CD4-positive, alpha-beta T cell treated with Interleukin-15 for 1 hour (primary cell): ENCODE measurements at places on chromosomes 13 and 19.

GRCh38 chr13:43331672-43332071 lies 308.3 kb downstream of the DNAJC15 start:
- no peak for DNase-seq

- no peak for DNase-seq
Measured at GRCh38 chr13:80048030-80048429, 292.9 kb downstream of the SPRY2 start.

GRCh38 chr13:39371706-39372105 lies 231.3 kb downstream of the LHFPL6 start:
- DNase-seq, result no peak

- DNase-seq, result no peak
Measured at GRCh38 chr13:113849546-113849945, 14.3 kb downstream of the GAS6 start.

GRCh38 chr13:91132786-91133185 lies 214.7 kb upstream of the MIR17HG start:
- DNase-seq, result no peak

DNA sequence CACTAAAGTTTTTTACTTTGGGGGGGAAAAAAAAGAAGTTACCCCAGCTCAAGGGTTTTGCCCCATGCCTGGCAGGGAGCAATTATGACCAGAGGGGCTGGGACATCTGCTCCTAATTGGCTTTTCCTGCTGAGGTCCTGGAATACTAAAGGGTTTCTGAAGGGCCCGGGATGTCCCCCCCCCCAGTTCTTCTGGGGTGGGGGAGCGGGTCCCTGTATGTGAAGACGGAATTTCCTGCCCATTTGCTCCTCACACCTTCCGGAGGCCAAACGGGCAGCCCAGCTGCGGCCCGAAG lies 1.1 kb upstream of the DLL3 start:
- no peak for DNase-seq

GRCh38 chr19:3862826-3863500 lies 5.9 kb downstream of the ZFR2 start:
- no peak for DNase-seq

GRCh38 chr19:51783372-51783771 lies 11.6 kb upstream of the FPR3 start:
- DNase-seq, result no peak

DNA sequence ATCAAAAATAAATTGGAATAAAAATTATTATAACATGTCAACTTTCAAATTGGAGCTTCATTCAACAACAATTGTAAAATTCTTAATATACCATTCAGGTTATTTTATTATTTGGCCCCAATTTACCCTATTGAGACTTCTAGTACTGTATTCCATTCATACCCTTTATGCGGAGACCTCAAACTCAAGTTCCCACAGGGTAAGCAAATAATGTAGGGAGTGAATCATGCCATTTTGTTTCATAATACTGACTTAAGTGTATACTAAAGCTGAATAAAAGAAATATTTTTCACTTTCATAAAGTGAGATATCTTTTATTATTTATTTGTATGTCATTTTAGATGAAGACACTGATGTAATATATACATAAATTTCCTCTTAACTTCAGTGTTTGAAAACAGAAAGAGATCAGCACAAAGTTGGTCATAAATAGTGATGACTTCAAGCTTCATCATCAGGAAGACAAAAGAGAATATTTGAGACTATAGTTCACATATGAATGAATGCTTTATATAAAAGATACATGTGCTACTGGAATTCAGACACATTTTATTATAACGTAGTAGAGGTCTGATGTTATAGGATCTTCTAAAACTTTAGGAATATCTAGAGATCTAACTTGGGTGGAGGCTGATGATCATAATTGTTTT lies 894.4 kb upstream of the PCDH9 start:
- no peak for DNase-seq

GRCh38 chr13:63463782-63464610 lies 2048.3 kb upstream of the PCDH20 start:
- DNase-seq, result no peak

DNA sequence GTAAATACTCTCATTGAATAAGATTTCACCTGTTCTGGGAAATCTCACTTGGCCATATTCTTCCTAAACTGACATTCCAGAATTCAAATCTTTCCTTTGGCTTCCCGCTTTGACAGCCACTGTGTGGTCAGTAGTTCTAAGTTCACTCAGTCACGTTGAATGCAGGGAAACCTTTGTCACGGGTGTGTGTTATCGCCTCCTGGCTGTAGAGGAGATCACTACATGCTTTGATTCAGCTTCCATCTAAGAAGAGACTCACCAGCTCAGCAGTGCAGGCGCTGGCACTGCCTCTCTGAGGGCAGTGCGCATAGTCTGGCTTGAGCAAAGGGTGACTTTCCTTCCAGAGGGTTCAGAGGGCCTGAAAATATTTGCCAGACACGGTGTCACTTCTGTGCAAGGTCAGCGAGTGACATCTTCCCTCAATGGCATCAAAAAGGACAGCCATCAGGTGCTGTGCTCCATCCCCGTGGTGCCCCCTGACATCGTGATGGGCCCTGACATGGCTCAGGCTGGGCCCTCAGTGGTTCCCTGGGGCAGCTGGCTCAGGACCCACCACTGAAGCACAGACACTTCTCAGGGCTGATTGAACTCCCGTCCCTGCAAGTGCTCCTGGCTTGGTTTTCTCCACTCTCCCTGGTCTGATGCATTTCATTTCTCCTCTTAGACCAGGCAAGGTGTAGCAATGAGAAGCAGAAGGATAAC lies 635.4 kb upstream of the ARGLU1 start:
- DNase-seq, result no peak

DNA sequence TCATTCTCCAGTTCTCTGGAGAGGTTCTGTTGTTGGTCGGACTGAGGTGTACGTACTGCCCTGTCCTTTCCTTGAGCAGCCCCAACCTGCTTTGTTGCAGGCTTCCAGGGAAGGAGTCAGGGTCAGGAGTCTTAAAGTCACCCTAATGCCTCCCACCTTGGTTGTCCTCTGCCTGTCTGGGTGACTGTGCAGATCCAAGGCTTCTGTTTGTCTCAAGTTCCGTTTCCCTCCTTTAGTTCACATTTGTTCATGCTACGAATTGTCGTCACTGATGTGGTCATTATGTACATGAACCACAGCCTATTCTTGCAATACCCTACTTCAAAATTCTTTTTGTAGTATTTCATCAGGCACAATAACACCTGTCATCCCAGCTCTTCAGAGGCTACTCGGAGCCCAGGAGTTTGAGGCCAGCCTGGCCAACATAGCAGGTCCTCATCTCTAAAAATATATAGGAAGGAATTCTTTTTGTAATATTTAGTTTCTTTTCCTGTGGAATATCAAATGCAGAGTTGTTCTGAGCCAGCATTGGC lies 7.4 kb downstream of the ZNF586 start:
- no peak for DNase-seq

DNA sequence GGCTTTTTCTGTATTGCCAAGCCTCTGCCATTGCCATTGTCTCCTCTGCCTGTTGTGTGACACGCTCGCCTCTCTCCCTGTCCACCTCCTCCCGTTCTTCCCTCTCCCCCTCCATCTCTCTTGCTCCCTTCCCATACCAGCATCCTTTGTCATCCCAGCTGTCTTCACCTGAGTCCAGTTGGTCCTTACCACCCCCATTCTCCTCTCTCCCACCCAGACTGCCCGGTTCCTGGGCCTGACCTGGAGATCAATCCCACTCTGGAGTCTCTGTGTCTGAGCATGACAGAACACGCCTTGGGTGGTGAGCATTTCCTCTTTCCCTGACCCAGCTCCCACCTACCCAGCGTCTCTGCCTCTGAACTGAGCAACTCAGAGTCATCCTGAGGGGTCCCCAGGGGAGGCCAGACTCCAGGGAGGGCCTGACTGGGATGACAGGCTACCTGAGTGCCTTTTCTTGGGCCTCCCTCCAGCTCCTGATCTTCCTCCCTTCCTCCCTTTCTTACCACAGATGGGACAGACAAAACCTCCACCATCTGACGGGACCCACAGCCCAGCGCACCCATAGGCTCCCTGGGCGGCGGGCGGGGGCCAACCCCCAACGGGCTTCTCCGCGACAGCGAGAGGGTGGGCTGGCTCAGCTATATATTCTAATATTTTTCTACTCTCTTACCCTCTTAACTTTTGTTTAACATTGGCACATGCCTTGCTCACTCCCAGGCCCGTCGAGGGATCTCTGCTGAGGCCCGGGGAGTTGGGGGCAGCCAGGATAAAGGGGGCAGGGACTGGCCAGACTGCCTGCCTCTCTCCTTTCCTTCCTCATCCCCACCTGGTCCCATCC lies 7.7 kb downstream of the PAF1 start:
- DNase-seq, result no peak

- peak; percentile 74 for DNase-seq
Measured at GRCh38 chr19:4069331-4069959, 2.7 kb upstream of the ZBTB7A start.

DNA sequence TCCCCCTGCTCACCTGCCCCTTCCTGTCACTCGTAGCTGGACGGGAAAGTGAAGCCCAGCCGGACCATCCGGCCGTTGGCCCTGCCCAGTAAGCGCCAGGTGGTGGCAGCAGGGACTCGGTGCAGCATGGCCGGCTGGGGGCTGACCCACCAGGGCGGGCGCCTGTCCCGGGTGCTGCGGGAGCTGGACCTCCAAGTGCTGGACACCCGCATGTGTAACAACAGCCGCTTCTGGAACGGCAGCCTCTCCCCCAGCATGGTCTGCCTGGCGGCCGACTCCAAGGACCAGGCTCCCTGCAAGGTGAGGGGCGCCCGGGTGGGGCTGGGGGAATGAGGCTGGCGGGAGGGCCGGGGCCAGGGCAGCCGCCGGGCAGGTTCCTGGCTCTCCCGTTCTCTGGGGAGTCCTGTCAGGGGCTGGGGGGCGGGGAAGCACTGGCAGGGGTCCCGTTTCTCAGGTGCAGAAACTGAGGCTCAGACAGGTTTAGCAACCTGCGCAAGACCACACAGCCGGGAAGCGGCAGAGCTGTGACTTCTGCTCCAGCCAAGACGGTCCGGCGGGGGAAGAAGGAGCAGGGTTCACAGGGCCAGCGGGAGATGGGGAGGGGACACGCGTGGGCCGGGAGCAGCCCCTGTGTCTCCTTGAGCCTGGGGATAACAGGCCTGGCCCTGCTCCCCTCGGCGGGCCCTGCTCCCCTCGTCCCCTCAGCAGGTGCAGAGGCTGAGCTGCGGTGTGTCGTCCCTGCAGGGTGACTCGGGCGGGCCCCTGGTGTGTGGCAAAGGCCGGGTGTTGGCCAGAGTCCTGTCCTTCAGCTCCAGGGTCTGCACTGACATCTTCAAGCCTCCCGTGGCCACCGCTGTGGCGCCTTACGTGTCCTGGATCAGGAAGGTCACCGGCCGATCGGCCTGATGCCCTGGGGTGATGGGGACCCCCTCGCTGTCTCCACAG lies 5.3 kb downstream of the GZMM start:
- no peak for DNase-seq

- DNase-seq, result no peak
Measured at GRCh38 chr13:33583398-33583797, 234.6 kb upstream of the RFC3 start.

DNA sequence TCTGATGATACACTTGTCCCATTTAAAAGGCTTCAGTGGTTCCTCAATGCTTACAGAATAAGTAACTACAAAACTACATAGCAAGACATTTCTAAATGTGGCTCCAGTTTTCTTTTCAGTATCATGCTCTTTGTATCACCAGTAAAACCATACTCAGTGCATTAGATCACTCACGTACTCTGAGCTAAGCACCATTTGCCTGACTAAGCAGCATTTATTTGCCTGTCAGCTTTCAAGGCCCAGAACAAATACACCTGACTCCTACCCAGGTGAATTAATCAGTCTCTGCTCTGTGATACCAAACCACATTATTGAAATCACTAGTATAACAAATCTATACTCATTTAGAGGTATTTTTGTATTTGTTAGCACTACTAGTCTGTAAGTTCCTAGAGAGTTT lies 47.4 kb upstream of the PCDH20 start:
- DNase-seq, result no peak

GRCh38 chr19:13961826-13962698 lies 9.8 kb downstream of the DCAF15 start:
- no peak for DNase-seq

- DNase-seq, result no peak
Measured at GRCh38 chr13:110551284-110551683, 10.2 kb downstream of the RAB20 start.

- no peak for DNase-seq
Measured at GRCh38 chr19:6478815-6479214, 2.8 kb downstream of the DENND1C start.

DNA sequence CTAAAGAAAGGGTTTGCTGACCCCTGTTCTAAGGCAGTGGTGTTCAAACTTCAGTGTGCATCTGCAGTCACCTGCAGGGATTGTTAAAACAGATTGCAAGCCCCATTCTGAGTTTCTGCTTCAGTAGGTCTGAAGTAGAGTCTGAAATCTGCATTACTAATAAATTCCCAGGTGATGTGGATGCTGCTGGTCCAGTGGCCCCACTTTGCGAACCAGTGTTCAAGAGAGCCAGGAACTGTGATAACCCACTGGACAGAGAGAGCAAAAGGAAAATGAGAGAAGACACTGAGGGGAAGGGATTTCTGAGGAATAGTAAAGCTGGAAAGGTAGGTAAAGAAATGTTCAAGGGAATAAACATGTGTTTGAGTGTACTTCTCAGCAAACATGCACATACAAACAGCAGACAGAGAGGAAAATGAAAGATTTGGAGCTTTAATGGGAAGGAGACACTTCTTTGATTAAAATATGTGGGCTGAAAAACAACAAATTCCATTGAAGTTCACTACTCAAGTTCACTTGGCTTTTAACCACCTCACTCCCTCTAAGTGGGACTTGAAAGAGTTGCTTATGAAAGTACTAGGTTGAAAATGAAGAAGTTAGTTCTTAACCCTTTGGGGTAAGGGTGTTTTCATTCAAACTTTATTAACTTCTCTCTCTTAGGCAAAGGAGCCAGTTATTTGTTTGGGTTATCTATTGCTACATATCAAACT lies 26.4 kb upstream of the FAM216B start:
- DNase-seq, result no peak

- DNase-seq, result no peak
Measured at GRCh38 chr19:54147676-54148075, 10.1 kb downstream of the CNOT3 start.

- DNase-seq, result no peak
Measured at GRCh38 chr19:16076958-16077611, 790 bp downstream of the TPM4 start.

DNA sequence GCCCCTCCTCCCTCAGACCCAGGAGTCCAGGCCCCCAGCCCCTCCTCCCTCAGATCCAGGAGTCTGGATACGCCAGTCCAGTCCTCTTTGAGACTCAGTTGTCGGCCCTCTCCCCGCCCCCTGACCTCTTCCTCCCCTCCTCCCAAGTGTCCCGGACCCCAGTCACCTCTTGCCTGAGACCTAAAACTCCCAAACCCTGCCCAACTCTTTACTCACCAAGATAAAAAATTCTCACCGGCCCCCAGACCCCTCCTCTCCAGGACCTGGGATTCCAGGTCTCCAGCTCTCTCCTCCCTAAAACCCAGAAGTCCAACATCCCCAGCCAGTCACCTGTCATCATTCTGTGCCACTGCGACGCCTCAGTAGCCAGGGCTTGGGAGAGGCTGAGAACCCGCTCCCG lies 1.4 kb upstream of the HSD17B14 start:
- no peak for DNase-seq

DNA sequence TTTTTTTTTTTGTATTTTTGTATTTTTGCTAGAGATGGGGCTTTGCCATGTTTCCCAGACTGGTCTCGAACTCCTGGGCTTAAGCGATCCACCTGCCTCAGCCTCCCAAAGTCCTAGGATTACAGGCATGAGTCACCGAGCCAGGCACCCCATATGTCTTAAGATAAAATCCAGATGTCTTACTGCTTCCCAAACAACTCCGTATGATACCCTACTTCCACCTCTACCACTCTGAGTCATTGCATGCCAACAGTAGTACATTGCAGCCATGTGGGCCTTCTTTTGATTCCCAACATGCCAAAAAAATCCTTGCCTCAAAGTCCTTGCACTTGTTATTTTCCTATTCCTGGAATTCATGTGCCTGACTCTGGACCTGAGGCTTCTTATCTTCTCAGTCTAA lies 799.2 kb downstream of the GPC5 start:
- DNase-seq, result no peak
